ENCODE measurements at places on chromosomes 1 and 21.

DNA sequence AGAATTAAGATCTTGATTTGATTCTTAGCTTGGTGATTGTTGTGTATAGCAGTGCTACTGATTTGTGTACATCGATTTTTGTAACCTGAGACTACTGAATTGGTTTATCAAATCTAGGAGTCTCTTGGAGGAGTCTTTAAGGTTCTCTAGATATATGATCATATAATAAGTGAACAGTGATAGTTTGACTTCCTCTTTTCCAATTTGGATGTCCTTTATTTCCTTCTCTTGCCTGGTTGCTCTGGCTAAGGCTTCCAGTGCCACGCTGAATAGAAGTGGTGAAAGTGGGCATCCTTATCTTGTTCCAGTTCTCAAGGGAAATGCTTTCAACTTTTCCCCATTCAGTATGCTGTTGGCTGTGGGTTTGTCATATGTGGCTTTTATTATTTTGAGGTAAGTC lies 61.5 kb upstream of the LYST start:
- DNase-seq, result no peak

- no peak for DNase-seq
Measured at GRCh38 chr1:17250601-17251000, 1.7 kb downstream of the PADI3 start.

GRCh38 chr1:64098436-64098835 lies 105.0 kb upstream of the UBE2U start:
- no peak for DNase-seq

DNA sequence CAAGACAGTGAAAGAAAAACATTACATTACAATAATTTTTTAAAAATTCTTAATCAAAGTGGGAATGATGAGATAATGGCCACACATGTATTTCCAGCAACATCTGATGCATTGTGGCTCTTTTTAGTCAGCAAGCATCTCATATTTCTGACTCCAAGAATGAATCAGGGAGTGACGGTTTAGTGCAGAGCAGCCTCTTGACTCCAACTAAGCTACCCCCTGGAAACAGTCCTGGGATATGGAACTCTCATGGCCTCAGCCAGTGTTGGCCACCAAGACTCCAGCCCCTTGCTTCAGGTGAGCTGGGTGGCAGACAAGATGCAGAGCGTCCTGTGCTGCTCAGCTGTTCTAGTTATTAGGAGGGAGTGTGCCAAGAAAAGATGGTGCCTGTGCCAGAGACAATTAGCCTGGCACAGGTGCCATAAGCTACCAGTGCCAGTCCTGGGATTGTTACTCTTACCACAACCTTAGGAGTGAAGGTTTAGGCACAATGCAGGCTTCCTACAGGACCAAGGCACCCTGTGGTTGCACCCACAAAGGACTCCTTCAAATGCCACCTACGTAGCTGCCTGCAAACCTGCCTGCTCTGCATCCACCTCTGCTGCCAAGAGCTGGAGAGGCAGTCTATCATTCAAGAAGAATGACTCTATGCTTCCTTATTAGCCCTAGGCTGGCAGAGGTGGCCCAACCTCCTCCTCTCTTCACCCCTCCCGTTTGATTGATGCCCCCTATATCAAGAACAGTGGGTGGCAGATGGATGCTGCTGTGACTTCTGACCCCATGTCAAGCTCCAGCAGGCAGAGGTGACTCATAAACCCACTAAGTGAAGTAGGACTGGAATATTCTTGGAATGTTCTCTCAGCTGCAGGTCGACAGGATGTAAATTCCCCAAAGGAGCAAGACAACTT lies 6.0 kb upstream of the SEC16B start:
- DNase-seq, result no peak

DNA sequence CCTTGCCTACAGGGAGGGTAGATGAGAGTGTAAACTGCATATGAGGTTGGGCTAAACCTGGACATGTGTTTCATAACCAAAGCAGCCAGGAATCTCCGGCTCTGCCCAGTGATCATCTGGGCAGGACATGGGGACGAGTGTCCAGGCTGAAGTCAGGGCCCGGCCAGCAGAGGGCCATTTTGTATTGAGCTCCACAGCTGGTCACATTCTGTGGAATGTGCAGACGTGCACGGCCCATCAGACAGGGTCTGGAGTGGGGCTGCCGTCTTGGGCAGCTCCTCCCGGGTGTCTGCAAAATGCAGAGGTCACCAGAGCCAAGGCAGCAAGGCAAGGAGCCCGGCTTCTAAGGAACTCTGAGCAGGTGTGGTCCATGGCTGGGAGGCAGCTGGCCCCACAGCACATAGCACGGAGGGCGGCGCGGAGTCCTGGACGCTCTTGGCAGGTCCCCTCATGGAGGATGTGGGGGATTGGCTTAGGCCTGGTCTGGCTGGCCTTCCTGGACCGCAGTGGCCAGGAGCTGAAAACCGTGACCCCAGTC lies 6.2 kb downstream of the LRRC3 start:
- DNase-seq, result no peak

DNA sequence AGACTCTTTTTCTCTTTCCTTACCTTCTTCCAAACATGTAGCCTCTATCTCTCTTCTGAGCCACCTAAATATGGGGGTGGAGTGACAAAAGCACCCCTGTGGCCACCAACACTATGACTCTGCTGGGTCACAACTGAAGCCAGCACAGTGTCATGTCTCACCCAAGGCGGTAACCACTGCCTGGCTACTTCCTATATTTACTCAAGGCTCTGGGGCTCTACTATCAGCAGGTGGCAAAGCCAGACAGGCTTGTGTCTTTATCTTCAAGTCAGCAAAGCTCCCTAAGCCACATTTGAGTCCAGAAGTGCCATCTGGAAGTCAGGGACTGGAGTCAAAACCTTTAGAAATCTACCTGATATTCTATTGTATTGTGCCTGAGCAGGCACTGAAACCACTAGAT lies 1515.2 kb downstream of the PLA2G4A start:
- no peak for DNase-seq

DNA sequence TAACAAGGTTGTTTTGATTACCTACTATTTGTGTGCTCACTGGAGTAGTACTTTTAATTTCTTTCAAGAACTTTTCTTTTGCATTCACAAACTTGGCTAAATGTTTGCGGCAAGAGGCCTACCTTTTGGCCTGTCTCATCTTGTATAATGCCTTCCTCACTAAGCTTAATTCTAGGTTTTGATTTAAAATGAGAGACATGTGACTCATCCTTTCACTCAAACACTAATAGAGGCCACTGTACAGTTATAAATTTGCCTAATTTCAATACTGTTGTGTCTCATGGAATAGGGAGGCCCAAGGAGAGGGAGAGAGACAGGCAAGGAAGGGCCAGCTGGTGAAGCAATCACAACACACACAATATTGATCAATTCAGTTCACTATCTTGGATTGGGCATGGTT lies 66.1 kb downstream of the ZNF644 start:
- DNase-seq, result no peak

GRCh38 chr1:58576325-58576726 lies 726 bp downstream of the TACSTD2 start:
- DNase-seq, result no peak

DNA sequence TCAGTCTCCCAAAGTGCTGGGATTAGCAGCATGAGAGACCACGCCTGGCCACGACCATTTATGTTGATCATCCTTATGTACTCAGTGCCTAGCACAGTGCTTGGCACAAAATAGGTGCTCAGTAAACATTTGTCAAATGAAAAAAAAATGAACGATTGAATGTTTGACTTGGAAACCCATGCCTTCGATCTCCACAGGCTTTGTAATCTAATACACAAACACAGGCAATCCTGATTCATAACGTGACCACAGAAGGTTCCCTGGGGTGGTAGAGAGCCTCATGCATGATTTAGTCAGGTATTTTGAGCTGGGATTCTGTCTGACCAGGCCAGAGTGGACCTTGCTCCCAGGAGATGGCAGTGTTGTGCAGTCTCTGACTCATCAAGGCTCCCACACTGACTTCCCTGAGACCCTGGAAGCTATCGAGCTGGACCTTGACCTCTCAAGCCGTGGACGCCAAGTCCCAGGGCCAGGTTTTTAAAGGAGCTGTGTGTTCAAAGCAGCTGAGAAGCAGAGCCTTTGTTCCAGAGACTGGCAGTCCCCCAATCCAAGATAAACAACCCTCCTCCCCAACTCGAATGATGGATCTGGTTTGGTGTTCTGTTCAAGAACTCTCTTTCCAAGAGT lies 81.1 kb downstream of the PGM1 start:
- no peak for DNase-seq

GRCh38 chr1:16398371-16398953 lies 31.4 kb downstream of the SZRD1 start:
- no peak for DNase-seq

Measured in stimulated activated CD8-positive, alpha-beta memory T cell treated with anti-CD3 and anti-CD28 coated beads, Interleukin-2, amount 100 ng/mL, for 1 hour (primary cell).